Brain pericyte (primary cell): ENCODE measurements at places on chromosomes 16 and 17.

GRCh38 chr17:55717898-55718735, 4.5 kb downstream of the TMEM100 start:
- DNase-seq = no peak

GRCh38 chr17:36839256-36839655, 98.0 kb upstream of the LHX1 start:
- DNase-seq = no peak

GRCh38 chr16:4382795-4383357, 11.2 kb downstream of the VASN start:
- no peak for DNase-seq

DNA sequence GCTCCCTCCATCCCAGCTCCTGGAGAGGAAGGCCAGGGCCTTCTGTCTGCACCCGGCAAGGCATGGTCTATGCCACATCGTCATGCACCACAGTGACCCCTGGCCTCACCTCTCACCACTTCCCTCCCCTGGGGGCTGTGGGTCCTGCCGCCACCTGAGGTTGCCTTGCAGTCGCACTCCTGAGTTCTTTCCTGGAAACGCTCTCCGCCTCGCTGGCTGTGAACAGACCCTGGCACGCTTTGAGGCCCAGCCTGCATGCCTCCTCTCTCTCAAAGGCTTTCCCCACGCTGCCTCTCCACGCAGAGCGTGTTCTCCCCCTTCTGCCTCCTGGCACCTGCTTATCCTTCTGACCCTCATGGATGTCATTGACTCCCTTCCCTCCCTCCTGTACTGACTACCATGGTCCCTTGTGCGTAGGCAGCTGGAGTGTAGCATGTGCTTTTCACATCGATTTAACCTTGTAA, 45.4 kb downstream of the SEC14L1 start:
- no peak for DNase-seq

- no peak for DNase-seq
Measured at GRCh38 chr16:48393485-48394354, 8.5 kb upstream of the SIAH1 start.

GRCh38 chr17:78839235-78839761, 1.3 kb downstream of the USP36 start:
- no peak for DNase-seq

DNA sequence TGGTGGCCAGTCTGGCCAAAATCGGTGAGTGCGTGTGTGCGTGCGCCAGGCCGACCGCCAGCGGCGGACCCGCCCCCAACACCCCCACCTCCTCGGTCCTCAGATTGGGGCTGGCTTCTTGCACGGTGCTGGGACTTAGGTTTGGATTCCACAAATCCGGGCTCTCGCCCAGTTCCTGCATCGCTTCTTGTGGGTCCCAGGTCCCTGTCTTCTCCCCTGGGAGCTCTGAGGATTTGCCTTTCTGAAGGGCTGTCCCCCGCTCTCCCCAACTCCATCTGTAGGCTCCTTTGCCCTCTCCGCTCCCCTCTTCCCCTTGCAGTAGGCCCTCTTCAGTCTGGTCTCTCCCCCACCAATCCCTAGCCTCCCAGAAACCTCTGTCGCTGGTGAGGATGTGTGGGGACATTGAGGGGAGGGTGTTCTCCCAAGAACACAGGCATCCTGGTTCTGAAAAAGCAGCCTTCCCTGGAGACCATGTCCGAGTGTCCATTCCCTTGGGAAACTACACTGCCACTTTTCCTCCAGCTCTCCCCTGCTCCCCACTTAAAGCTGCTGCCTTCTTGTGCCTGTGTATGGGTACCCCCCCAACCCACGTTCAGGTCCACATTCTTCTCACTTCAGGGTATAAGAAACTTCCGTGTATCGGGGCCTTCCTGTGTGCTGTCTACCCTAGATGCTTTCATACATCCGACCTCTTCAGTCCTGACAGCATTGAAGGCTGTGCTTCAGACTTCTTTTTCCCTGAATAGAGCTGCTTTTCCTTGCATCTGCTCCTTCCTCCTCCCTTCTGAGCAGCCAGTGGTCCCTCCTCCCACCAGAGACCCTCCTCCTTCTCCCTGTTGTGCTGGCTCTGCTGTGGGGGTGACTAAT, 632 bp downstream of the SLC9A5 start:
- no peak for DNase-seq

- DNase-seq = no peak
Measured at GRCh38 chr16:9055115-9055514, 36.3 kb upstream of the HAPSTR1 start.

DNA sequence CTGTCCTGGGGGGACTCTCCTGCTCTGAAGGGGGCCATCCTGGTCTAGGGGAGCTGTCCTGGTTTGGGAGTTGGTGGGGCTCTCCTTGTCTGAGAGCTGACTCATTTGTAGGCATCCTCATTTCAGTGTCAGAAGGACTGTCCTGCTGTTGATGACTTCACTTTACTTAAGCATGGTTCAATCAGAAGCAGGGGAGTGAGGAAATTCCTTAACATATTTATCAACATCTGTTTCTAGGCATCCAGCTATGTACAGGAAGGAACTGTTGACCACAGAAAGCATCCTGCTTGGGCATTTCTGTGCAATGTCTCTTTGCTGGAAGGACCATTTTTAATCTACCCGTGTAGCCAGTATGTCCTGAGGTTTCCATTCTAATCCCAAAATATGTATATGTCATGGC, 502.7 kb upstream of the HSBP1 start:
- DNase-seq = no peak
